Stimulated activated CD4-positive, alpha-beta T cell treated with anti-CD3 and anti-CD28 coated beads, TNF-alpha, amount 100 ng/mL, for 1 hour (primary cell): ENCODE measurements at places on chromosomes 4 and X.
A peak's percentile ranks its signal among the peaks of the same experiment; 100 is the strongest.

DNA sequence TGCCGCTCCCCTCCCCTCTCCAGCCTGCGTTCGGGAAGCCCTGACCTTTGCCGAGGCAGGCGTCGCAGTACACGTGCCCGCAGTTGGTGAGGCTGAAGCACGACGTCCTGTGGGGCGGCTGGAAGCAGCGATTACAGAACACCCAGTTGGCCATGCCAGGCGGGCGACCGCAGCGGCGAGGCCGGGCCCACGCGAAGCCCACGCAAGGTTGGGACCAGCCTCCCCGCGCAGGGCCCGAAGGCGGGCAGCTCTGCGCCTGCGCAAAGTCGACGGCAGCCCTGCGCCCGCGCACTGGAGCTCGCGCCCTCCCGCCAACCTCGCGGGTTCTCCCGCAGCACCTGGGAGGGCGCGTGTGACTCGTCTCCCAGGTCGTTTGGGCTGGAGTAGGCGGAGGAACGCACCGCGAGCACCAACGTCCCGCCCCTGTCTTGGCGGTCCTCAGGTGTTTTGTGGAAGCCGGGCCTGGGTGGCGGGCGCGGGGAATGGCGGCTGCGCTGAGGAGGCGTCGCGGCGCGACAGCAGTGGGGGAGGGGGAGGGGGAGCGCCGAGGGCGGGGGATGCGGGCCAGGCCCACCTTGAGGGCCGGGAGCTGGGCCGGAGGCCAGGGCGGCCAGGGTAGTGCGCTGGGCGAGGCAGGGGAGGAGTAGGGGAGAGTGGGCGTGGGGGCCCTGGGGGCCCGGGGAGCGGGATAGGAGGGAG, at the start of gene RNF212:
Gene RNF212 (minus strand): TSS at position 254 of the 699 bp plus-strand sequence. CDS start 100 bp downstream, at position 154.
- DNase-seq: peak; percentile 1

DNA sequence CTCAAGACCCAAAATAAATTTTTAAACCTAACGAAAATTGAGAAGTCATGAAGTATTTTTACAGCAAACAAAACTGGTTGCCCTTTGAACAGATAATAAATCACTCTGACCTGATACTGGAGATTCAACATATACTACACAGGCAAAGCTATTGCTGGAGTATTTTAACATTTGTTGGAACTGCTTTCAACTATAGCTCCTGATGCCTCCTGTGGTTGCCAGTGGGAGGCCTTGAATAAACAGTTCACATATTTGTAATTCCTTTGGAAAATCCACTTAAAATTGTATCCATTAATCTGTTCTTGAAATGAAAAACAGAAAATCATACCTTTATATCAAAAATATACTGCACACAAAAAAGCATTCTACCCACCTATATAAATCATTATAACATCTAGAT, 605.1 kb downstream of the KCTD8 start:
- no peak for DNase-seq

GRCh38 chr4:41257906-41258305, 1.2 kb downstream of the UCHL1 start:
- no peak for DNase-seq

- DNase-seq: no peak
Measured at GRCh38 chr4:176453079-176453478, 133.3 kb downstream of the SPCS3 start.

GRCh38 chrX:71292669-71293365, 8.7 kb upstream of the ITGB1BP2 start:
- no peak for DNase-seq
